Stimulated activated CD4-positive, alpha-beta T cell treated with anti-CD3 and anti-CD28 coated beads, Interleukin-12 subunit alpha, Interleukin-12 subunit beta, amount 100 ng/mL, for 4 hours (primary cell): ENCODE measurements at places on chromosomes 3 and 15.
A peak's percentile ranks its signal among the peaks of the same experiment; 100 is the strongest.

DNA sequence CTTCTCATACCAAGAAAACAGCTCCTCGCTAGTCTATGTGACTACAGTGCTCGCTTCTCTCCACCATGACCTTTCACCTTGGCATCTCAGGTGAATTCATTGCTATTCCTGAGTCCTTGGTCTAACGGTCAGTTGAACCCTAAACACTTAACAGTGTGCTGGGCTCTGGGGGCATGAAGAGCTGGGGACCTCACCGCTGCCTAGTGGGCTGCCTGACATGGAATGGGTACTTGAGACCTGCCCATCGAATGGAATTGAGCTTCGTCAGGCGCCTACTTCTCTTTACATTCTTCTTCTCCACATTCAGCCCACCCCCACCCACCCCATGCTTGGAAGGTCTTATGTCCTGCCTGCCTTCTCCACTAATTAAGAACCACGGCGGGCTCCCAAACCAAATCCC is 22.1 kb downstream of the BOC start:
- DNase-seq, result no peak

DNA sequence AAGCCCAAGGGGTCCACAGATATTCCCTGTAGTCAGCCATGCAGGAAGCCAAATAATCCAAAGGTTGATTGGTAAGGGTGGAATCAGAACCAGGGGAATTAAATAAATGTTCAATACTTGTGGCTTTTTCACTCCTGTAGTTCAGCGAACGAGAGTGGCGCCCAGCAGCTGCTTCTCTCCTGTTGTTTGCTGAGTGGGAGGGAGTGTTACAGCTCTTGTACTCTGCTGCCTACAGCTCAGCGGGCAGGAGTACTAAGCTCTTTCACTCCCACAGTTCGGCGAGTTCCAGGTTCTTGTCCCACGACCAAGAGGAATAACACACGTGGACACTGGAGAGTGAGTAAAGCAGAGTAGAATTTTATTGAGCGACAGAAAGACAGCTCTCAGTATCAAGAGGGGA is 105.9 kb downstream of the MOBP start:
- DNase-seq, result no peak

- DNase-seq, result no peak
Observed at GRCh38 chr15:76939715-76940114, 8.2 kb downstream of the RCN2 start.

GRCh38 chr15:77867266-77868047 is 210.1 kb downstream of the TBC1D2B start:
- no peak for DNase-seq

DNA sequence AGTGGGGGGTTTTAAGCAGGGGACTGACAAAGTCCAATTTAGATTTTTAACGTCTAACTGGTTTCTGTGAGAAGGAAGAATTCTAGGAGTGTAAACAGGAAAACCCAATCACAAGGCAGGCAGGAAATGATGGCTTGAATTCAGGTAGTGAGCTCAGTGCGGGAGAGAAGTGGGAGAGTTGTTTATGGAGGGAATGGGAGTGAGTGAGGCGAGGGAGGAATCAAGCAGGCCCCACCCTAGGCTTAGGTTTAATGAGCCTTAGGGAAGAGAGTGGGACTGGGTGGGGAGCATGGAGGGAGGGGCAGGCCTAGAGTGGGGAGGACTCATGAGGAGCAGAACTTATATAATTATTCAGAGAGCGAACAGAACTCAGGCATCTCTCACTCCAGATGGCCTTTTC is 17.9 kb downstream of the VIPR1 start:
- no peak for DNase-seq

DNA sequence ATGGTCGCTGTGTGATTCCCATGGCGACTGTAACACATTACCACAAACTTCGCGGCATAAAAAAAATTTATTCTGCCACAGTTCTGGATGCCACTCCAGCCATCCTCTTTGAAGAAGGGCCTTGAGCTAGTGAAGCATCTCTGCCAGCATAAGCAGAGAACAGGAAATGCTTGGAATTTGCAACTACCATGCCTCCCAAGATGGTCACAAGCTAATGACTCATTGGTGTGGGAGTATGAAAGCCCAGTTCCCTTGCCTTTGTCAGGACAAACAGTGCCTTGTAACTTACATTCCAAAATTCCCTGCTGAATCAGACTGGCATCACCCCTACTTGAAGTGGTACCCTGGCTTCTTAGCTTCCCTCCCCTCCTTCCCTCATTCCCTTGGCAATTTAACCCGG is 129.7 kb downstream of the PROS1 start:
- no peak for DNase-seq

DNA sequence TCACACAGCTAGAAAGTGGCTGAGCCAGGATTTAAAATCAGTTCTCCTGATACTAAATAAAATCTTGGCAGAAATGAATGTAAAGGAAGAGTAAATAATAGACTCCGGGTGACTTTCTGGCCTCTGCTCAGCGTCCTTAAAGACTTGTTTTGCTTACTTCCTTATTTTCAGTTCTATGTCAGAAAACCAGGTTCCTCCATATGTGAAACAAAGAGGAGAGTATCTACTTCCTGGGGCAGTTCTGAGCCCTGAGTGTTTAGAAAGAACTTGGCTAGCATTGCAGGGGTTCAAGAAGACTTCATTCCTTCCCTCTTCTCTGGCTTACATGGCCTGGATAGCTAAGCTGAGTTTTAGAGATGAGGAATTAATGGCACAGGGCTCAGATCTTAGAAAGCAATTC is 222.8 kb upstream of the TLE3 start:
- no peak for DNase-seq

GRCh38 chr3:137990427-137990826 is 19.5 kb upstream of the CLDN18 start:
- no peak for DNase-seq

DNA sequence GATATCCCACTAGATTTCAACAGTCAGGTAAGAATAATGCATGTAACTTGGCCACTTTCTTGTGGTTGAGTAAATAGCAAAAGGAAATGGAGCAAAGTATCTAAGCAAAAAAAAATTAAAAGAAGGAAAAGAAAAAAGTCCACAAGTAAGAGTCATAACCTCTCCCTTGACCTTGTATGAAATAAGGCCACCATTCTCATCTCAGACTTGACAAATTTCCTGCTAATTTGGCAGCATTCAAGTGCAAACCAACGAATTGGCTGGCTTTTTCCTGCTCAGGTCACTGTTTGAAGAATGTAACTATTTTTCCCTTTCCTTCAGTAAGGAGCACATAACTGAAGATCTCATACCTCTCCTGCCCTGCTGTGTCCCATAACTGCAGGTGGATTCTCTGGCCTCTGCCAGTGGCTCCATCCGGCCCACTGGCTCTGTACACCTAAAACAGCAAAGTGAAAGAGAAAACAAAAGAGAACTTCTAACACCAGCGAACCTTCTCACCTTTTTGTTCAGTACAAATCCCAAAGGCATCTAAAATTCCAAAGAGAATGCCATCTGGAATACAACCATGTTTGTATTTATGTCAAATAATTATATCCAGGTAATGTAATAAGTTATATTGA is 33.4 kb upstream of the RSL24D1 start:
- DNase-seq, result no peak

GRCh38 chr3:50147861-50148260 is 7.3 kb upstream of the SEMA3F start:
- DNase-seq, result no peak

DNA sequence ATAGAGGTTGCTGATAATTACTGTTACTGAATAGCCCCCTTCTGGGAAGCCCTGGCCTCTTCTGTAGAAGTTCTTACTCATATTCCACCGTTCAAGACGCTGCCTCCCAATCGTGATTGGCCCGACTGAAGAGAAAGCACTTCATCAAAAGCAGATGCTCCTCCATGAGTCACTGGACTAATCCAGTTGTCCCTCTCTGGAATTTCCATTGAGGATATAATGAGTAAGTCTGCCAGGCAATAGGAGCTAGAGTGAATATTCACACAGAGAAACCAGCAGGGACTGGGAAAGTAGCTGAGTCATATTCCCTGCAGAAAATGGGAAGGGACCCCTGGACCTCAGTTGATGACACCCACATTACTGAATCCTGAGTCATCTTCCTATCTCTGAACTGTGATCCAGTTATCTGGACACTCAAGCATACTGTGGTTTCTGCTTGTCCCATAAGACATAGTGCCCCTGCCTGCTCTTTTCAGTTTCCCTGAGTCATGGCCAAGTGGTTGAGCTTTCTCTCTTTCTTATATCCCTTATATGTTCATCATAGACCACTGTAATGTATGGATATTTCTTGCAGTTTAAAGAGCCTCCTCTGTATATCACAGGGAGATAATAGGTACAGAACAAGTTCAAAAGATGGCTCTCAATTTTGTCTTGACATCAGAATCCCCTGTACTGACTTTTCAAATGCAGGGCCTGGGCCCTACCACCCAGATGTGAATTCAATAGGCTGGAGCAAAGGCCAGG is 151.2 kb upstream of the CDIN1 start:
- DNase-seq, result no peak

GRCh38 chr3:72105306-72105705 is 320.4 kb upstream of the PROK2 start:
- DNase-seq, result no peak

DNA sequence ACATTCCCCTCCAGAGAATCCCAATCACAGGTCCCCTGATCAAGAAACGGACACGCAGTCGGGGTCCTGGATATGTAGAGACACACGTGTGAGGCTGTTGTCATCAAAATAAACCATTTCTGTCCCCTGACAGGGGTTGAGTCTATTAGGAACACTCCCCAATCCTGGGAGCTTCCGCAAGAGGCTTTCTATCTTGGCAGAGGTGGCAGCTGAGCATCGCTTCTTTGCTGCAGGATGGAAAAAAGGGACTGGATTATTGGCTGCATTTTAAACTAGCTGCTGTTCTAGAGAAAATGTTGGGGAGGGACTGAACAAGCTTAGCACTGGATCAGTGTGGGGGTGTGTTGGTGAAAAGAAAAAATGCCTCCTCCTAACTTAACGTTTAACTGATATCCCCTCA is 2.5 kb upstream of the CNTN4 start:
- DNase-seq, result no peak

- no peak for DNase-seq
Observed at GRCh38 chr15:40287505-40287904, 4.6 kb upstream of the ANKRD63 start.

- no peak for DNase-seq
Observed at GRCh38 chr15:71220828-71221227, 105.6 kb downstream of the THSD4 start.

- DNase-seq, result peak; percentile 48
Observed at GRCh38 chr3:184155644-184156521, 706 bp downstream of the DVL3 start.

- no peak for DNase-seq
Observed at GRCh38 chr15:59596640-59597039, 14.9 kb upstream of the GCNT3 start.

- no peak for DNase-seq
Observed at GRCh38 chr3:170953736-170954135, 45.3 kb upstream of the EIF5A2 start.

GRCh38 chr15:45773149-45773548 is 138.3 kb downstream of the SQOR start:
- DNase-seq, result no peak

DNA sequence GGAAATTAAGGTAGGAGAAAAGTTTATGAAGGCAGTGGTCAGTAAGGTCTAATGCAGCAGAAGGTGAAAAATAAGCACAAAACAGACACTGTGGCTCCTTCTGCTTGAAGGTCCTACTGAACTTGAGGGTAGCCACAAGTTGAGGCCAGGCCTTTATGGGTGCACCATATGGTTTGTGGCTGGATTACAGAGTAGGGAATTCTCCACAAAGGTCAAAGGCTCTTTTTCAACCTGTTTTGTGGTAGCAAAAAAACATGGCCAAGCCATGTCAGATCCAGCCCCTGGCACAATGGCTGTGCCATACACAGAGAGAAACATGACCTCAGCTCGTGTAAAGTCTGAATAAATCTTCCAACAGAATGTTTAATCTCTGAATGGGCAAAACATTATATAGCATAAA is 214.0 kb downstream of the SATB1 start:
- no peak for DNase-seq

DNA sequence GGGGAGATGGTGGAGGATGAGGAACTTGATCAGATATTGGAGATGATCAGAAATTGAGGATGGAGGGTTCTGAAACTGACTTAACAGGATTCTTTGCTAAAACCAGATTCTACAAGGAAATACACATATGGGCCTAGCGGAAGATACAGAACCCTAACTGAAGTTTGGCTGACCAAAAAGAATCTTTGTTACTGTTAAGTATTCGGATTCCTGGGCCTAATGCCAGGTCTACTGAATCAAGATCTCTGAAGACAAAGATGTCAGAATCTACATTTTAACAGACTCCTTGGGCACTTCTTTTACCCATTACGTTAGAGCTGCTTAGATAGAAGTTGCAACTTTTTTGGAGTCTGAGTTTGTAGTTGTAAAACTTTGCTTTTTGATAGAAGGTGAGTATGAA is 137.7 kb downstream of the FNDC3B start:
- DNase-seq, result no peak

DNA sequence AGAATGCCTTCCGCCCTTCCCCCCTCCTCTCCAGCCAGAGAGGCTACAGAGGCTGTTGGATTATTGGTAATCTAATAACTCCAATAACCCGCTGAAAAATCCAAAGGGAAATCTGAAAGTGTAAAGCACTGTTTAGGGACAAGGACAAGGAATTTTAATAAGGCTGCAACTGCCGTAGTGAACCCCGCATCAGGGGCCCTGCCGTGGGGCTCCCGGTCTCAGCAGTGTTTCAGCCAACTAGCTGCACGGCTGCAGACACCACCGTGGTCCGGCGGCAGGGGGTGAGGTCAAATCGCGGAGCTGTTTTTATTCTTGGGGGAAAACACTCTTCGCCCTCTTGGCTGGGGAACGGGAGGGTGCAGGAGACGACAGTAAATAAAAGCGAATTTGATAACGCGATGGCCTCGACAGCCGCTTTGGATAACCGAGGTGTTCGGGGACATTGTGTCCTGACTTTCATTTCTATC is 6.1 kb downstream of the BCL6 start:
- DNase-seq, result peak; percentile 25

DNA sequence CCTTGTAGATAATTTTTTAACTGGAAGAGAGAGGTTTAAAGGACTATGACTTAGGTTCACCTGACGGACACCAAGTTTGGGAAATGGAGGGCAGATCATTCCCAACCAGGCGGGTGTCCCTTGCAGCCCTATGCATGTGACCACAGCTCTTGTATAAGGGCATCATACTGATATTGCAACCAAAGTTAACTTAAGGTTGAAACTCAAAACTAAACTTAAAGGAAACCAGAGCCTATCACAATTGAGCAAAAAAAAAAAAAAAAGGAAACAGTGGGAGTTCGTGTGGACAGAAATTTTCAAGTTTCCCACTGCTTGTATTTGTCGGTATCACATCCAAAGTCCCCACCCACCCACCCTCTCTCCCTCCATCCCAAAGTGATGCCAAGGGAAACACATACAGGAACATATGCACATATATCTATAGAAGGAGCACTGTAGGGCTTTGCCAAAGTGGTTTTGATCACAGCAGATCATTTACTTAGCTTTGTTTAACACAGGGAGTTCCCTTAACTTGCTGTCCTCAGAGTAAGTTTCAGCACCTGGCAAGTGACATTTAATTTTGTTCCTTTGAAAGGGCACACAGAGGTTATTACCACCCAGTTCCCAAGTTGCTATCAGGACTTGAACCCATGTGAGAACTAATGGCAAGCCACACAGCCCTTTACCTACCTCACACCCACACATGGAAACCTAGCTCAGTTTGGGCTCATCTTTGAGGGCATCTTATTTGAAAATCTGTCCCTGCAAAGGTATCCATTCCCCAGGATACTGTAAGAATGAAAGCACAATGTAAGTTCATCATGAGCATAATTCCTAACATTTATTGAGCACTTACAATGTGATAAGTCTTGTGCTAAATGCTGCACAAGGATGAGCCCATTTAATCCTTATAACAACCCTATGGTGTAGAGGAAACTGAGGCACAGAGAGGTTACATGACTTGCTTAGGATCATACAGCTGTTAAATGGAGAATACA is 204.5 kb upstream of the CMC1 start:
- no peak for DNase-seq
